CD4-positive, alpha-beta T cell treated with Interleukin-17A for 4 hours (primary cell): ENCODE measurements at places on chromosomes 4 and X.

DNA sequence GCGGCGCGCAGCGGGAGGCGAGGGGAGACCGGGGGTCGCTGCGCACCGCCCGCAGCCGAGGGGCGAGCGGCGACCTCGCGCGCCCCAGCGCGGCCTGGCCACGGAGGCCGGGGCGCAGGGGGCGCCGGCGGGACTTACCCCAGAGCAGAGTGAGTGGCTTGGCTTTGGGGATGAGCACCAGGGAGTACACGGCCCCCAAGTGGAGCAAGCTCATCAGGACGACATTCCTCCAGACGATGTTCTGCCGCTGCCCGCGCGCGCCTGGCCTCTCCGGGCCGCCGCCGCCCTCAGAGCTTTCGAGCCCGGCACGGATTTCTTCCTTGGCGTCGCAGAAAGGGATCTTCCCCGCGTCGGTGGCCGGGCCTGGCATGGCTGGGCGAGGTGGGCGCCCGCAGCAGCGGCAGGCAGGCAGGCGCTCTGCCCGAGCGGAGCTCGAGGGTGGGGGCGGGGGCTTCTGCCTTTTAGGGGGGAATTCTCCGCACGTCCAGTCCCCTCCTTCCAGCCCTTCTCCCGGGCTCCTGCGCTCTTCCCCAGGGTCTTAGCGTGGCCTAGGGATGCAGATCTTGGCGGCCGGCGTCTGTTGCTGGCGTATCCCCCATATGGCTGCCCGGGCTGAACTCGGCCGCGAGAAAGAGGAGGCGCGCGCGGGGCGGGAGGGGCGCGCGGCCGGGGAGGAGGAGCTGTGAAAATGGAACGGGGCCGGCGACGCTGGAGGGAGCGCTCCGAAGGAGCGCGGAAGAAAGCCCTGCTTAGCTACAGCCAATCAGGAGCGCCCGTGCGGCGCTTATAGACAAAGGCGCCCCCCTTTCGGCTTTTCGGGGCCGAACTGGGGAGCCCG lies at the start of gene SCD5:
Gene SCD5 (minus strand): TSS at position 629 of the 838 bp plus-strand sequence. CDS start 259 bp downstream, at position 370.
- peak; percentile 32 for DNase-seq

GRCh38 chr4:26171941-26172340 lies 148.9 kb upstream of the RBPJ start:
- no peak for DNase-seq

DNA sequence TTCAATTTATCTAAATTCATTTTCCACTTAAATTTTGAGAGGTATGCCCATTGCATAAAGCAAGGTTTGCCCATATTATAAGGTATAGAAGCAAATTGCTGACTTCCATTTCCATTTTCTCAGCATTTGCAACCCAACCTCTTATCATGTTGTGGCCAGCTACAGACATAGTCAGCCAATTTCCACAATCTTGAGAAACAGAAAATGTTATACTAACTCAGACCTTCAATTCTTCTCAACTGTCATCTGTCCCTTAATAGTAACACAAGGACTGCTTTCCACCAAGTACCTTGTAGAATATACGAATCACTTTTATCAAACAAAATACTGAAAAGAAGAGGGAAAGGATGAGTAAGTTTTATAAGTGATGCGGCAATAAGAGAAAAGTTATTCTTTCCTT lies 11.2 kb upstream of the GRIA3 start:
- DNase-seq: no peak

DNA sequence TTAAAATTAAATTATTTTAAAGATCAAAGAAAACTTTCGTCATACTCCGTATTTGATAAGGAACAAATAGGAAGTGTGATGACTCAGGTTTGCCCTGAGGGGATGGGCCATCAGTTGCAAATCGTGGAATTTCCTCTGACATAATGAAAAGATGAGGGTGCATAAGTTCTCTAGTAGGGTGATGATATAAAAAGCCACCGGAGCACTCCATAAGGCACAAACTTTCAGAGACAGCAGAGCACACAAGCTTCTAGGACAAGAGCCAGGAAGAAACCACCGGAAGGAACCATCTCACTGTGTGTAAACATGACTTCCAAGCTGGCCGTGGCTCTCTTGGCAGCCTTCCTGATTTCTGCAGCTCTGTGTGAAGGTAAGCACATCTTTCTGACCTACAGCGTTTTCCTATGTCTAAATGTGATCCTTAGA lies at the start of gene CXCL8:
Gene CXCL8 (plus strand): TSS at position 217 of the 426 bp plus-strand sequence. CDS start 90 bp downstream, at position 307.
- no peak for DNase-seq

GRCh38 chr4:38565271-38566199 lies 98.5 kb upstream of the KLF3 start:
- DNase-seq: no peak

DNA sequence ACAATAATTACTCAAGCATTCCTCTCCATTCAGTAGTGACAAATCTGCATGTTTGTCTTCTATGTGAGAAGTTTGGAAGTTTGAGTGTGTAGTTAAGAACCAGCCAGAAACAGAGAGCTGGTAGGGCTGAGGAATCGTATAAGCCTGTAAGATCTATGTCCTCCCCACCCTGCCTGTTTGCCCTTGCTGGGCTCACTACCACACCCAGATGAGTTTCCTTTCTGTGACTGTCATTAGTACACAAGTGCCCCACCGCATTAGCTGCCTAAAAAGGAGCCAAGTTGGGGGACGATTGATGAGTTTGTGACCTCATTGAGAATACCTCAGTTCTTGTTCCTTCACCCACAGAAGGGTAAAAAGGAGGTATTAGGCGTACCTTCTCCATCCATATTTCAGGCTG lies 28.3 kb downstream of the DOCK11 start:
- peak; percentile 60 for DNase-seq

DNA sequence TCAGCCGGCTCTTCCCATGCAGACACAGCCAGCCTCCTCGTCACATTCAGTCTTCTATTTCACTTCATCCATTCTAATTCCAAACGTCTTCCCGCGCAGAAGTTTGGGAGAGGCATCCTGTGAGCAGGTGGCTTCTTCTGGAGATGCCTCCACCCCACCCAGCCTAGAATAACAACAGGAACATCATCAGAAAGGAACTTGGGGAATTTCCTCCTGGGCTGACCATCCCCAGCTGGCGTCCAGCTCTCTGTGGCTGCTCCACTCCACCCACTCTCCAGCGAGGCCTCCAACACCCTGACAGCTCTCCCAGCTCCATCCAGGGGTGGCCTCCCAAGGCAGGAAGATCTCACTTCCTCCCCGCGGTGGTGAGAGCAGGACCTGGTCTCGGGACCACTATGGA lies 5.5 kb upstream of the C4orf50 start:
- DNase-seq: no peak

GRCh38 chrX:154542723-154543424 lies 3.8 kb downstream of the G6PD start:
- no peak for DNase-seq

GRCh38 chr4:14566518-14566917 lies 435.8 kb upstream of the CPEB2 start:
- no peak for DNase-seq

DNA sequence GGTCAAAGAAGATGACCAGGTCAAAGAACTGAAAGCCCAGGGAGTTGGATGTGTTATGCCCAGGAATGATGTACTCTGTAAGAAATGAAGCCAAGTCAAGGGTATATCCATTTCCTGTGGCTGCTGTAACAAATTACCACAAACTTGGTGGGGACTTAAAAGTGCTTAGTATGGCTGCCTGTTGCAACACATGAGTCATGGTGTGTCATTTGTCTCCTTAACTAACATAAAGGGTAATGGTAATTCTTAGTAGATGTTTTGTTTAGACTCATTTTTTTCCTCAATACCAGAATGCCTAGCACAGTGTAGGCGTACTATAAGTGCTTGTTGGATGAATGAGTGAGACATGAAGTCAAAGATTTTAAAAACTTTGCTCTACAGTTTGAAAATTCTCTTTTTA lies 45.7 kb downstream of the SYTL5 start:
- DNase-seq: no peak

DNA sequence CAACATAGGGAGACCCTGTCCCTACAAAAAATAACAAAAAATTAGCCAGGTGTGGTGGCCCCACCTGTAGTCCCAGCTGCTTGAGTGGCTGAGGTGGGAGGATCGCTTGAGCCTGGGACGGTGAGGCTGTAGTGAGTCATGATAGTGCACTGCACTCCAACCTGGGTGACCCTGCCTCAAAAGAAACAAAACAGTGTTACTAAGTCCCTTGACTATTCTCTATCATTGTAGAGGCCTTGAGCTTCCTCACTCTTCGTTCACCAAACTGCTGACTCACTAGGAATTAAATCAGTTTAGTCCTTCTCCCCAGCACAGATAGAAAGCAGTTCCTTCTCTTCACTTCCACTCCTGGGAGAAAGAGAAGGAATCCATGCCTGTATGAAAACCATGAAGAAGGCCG lies 14.5 kb downstream of the CDS1 start:
- no peak for DNase-seq

DNA sequence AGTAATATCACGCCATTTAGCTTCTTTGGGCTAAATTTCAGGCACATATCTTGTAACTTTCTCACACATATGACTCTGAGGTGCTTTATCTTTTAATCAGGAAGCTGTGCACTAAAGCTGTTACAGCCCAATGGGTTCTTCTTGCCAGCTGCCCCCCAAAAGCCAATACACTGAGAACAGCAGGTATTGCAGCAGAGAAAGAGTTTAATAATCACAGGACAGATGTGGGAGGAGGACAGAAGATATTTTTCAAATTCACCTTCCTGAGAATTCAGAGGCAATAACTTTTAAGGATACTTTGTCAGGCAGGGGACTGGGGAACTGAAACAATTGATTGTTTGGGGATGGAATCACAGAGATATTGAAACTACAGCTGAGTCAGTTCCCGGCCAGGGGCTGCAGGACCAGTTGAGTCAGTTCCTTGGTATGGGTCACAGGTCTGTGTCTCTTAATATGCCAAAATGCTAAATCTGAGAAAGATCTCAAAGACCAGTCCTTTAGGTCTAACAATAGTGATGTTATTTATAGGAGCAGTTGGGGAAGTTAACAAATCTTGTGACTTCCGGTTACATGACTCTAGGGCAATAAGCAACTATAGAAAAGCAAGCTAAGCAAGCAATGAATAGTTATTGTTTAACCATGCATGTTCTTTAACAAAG lies 28.1 kb downstream of the DDIT4L start:
- DNase-seq: no peak

DNA sequence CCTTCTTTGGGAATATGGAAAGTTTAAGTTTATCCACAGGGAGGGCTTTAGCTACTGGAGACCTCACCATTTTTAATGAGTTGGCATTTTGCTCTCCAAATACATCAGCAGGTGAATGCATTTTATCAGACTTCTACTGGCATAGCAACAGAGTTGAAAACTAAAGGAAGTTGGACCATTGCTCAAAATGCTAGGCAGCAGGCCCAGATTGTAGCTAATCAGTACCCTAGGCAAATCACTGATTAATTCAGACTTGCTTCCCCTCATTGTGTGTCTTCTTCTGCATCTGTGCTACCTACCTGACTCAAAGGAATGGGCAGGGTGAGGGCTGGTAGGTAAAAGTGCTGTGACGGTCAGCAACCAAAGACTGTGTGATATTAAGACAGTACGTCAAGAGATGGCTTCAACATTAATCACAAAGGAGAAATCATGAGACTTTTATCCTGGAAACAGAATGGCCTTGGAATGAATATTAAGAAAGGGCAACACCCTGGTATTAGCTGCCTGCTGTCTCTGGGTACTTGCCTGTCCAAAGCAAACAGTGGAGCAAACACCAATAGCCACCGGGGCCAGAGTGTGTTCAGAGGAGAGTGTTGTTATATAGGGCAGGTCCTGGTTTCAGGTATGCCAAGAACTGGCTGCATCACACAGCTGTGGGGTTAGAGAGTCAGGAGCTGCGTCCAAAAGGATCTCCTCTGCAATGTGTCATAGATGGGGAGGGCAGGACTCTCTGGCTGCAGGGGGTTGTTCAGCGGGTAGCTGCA lies 17.1 kb upstream of the SMIM20 start:
- DNase-seq: no peak

GRCh38 chrX:121864561-121864960 lies 817.2 kb downstream of the GLUD2 start:
- no peak for DNase-seq

DNA sequence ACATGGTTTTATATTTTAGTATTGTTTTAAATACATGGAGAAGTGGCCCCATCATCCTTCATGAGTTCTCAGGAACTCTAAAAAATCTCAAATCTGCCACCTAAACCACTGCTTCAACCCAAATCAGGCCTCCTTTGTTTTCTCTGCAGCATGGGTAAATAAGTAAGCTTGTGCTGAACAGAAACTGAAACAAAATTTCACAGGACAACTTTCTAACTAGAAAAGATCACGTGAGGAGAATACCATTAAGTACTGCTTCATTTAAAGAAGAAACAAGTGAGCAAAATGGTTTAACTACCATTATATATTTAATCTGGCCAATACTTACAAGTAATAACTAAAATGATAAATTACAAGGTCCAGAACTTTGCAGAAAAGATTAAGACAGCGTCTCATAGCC lies 2.5 kb downstream of the ARAP2 start:
- DNase-seq: no peak

- DNase-seq: no peak
Measured at GRCh38 chrX:44183329-44183728, 160.1 kb downstream of the EFHC2 start.

GRCh38 chr4:155546451-155546850 lies 120.2 kb upstream of the GUCY1A1 start:
- DNase-seq: no peak

DNA sequence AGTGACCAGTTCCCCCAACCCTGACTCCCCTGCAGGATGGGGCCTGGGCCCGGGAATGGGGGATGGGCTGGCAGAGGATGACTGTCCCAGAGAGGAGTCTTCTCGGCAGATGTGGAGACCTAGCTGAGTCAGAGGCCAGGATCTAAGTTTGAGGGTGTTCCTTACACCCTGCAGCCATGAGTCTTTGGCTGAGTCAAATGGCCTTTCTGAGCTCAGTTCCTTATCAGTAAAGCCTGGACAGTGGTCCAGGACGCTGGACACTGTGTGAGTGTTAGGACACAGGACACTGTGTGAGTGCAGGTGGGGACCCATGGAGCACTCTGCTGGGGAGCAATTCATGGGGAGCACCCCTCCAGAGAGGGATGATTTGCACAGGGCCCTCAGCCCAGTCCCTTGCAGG lies 5.0 kb downstream of the IL9R start:
- DNase-seq: peak; percentile 2

- DNase-seq: no peak
Measured at GRCh38 chrX:131745942-131746489, 202.1 kb downstream of the OR13H1 start.

GRCh38 chr4:83723609-83724008 lies 187.7 kb downstream of the GPAT3 start:
- DNase-seq: no peak

- no peak for DNase-seq
Measured at GRCh38 chr4:16019649-16020048, 56.7 kb upstream of the FGFBP2 start.

DNA sequence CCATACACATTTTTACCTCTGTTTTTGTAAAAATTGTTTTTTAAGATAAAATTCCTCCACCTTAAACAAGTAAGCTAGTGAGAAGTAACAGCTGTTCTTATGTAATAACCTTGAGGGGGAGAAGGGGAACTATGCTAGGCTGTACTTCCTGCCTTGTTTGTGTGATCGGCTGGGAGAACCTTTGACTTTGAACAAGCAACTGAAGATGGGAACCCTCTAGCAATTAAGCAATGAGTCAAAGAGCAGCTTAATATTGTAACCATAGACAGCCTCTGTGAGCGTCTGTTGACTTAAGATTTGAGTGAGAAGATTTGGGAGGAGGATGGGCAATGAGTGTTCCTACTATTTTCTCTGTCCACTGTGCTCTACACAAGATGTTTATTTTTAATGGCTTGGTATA lies 135.1 kb downstream of the SCLT1 start:
- no peak for DNase-seq

- no peak for DNase-seq
Measured at GRCh38 chr4:67963356-67963755, at the start of gene TMPRSS11A. TMPRSS11A (minus strand) TSS chr4:67963493; CDS start chr4:67963393, 100 bp downstream.

- no peak for DNase-seq
Measured at GRCh38 chr4:8108261-8108660, 50.4 kb downstream of the ABLIM2 start.

GRCh38 chr4:169616846-169617245 lies 3.5 kb upstream of the CLCN3 start:
- no peak for DNase-seq
